Activated CD8-positive, alpha-beta T cell treated with anti-CD3 and anti-CD28 coated beads for 36 hours (primary cell): ENCODE measurements at places on chromosomes 5 and 9.
A peak's percentile ranks its signal among the peaks of the same experiment; 100 is the strongest.

DNA sequence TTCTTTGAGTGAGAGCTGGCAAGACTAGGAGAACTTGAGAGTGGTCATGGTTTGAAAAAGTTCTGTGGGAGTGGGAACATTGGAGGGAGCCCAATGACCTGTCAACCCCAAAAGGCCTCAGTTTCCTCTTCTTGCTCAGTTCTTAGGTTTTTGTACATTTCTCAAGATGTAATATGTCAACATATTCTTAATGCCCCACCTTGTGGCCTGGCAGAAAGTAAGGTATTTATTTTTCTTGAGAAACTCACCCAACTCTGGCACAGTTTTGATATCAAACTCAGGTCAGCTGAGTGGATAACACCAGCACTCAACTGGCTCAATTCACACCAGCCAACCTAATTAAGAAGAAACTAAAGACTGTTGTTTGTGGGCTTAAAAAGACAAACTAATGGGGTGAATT, 123.0 kb upstream of the SLC27A6 start:
- DNase-seq, result no peak

DNA sequence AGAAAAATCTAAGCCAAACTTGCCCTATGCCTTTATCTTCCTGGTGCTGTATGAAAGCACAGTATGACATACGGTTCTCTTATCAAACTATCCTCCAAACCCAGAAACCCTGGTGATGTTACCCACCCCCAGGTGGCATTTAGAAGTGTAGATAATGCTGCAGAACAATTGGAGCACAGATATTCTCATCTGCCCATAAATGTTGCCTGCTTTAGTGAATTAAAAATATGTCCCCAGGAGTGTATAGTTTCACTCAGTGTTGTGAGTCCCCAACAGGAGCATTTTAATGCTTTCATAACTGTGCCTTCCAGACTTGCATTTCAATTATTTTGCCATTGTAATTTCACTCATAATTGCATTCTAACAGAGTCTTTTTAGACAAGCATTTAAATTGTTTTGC, 50.8 kb downstream of the SV2C start:
- no peak for DNase-seq

- DNase-seq, result peak; percentile 76
These were observed 18.5 kb downstream of the JADE2 start for GRCh38 chr5:134543820-134544614.

GRCh38 chr5:153641183-153641688, 150.8 kb downstream of the GRIA1 start:
- DNase-seq, result no peak

DNA sequence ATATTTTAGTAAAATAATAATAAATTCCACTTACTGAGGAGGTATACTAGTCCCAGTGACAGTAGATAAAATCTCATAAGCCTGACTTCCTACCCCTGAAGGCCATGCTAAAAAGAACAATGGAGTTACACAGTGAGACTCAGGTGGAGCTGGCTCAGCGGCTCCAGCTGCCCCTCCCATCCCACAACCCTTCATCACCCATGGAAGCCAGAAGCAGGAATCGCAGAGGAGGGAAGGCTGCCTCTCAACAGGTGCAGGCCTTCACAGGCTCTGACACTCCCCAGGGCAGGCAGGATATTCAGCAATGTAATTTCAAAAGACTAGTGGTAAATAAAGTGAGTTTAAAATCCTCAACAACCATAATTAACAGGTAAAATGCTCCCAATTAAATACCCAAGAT, 67.5 kb downstream of the FANCC start:
- no peak for DNase-seq

DNA sequence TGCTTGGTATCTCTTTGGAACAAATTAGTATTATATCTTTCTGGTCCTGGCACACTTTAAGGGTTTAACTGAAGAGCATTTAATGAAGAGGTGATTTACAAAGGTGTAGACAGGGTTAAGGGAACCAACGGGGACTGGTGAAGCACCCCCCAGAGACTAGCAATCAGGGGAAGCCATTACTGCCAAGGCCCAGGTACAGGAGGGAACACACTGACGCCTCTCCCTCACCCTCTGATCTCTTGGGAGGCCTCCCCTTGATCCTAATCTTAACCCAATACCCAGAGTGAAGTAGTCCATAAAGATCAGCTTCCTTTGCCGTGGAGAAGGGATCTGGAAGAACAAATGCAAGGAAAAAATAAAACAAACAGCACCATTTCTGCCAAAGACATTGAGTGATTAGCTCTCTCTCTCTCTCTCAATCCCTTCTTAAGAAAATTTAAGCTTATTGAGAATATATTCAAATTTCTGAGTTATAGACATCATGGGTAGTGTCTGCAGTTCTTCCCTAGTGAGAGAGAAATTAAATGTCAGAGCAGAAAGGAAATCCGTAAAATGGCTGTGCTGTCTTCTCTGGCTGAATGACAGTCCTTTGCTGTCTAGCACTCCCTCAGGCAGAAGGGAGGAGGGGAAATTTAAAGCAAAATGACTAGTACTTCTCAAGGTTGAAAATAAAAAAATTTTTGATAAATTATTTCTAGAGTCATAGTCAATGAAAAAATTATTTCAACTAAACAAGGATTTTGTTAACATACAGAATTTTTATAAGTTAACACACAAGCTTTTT, 20.0 kb downstream of the F2R start:
- DNase-seq, result no peak

DNA sequence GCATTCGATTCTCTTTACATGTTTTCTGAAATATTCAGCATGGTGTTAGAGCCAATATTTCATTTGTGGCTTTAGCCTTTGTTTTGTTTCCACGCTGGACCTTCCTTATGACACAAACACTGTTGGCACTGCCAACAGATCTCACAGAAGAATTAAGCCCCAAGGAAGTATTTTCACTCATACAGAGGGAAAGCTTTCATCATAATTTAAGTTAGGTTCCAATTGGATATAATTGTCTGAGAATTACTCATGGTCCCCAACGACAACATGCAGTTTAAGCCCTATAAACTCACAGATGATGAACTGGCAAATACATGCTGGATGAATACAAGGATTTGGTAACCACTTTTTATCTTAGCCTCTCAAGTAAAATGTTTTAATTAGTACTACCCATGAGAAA, 259.5 kb downstream of the EBF1 start:
- DNase-seq, result no peak

DNA sequence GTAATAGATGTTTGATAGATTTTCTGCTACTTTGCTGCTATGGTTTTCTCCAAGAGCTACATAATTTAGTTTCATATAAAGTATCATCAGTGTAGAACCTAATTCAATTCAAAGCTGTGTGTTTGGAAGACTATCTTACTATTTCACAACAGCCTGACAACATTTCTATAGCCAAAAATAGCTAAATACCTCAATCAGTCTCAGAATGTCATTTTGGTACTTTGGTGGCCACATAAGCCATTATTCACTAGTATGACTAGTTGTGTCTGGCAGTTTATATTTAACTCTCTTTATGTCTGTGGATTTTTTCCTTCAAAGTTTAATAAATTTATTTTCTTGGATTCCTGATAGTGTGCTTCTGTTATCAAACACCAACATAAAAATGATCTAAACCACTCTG, 35.1 kb upstream of the CCDC152 start:
- DNase-seq, result no peak

DNA sequence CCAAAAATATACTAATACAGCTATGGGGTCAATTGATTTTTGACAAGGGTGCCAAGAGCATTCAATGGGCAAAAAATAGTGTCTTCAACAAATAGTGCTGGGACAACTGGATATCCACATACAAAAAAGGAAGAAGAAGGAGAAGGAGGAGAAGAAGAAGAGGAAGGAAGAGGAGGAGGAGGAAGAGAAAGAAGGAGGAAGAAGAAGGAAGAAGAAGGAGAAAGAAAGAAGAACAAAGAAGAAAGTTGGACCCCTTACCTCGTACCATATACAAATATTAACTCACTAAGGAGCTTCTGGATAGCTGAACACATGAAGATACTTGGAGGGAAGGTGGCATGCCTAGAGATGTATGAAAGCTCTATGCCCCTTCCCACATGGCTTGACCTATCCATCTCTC, 17.2 kb upstream of the DELE1 start:
- no peak for DNase-seq

GRCh38 chr9:1044643-1045042, 5.5 kb upstream of the DMRT2 start:
- DNase-seq, result no peak

- no peak for DNase-seq
These were observed 216.3 kb downstream of the KIAA0825 start for GRCh38 chr5:94402096-94402495.

DNA sequence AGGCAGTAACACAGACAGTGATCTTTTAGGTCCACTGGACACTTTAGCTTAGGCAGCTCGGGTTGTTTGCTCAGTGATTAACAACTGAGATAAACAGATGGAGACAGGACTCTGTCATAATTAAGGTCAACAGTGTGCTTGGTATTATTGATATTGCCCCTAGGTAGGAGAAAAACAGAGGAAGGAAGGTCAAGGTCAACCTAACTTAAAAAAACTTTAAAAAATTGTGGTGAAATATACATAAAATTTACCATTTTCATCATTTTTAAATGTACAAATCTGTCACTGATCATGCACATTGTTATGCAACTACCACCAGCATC, 2.1 kb upstream of the HSPA4 start:
- no peak for DNase-seq

- no peak for DNase-seq
These were observed 250.4 kb upstream of the GRAMD2B start for GRCh38 chr5:126172812-126173211.

DNA sequence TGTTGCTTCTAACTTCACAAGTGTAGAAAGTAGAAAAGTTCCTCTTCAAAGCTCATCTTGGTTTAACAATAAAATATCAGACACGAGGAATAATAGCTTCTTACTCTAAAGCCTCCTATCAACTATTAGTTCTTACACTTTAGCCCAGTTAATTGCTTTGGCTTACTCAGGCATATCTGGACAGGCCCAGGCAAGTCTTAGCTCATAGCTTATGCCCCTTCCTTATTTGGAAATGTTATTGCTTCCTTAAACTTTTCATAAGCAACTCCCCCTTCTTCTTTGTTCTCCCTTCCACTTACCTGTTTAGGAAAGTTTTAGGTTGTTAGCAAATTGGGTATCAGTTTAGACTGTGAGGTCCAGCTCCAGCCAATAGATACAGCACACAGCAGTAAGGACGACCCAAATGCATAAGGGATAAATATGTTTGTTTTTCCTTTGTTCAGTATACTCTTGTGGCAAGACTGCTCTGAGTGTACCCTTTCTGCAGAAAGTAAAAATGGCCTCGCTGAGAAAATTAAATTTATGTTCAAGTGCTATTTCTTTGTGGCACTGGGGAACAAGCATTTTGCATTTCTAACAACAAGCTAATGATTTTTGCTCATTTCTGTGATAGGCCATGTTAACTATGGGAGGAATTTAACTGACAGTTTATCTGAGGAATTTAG, 162.1 kb downstream of the SMC2 start:
- no peak for DNase-seq

- DNase-seq, result no peak
These were observed 1791.8 kb upstream of the WWC1 start for GRCh38 chr5:166499447-166500240.

- no peak for DNase-seq
These were observed 15.6 kb downstream of the FKBP15 start for GRCh38 chr9:113205432-113205831.
